ENCODE measurements at places on chromosomes 1 and 21. TPM values are rescaled to one million over a fixed set of nuclear protein-coding genes. Genes with fewer than 3 reads are reported as not detected.

DNA sequence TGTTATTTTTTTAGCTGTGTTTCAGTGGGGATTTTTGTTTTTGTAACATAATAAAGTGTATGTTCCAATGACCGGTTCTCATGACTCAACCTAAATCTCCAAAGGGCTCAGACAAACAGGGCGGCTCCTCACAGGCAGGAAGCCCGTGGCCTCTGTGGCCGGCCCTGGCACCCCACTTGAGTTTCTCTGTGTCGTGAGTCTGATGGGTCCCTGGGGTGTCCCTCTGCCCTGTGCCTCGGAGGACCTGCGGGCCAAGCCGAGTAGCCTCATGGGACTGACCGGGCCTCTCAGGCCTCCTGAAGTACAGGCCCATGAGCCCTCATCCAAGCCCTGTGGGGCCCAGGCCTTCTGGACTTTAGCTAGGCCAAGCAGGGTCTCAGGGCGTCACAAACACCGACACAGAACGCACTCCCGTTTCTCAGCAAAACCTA is 16.1 kb upstream of the CCDC27 start:
- no peak for DNase-seq

DNA sequence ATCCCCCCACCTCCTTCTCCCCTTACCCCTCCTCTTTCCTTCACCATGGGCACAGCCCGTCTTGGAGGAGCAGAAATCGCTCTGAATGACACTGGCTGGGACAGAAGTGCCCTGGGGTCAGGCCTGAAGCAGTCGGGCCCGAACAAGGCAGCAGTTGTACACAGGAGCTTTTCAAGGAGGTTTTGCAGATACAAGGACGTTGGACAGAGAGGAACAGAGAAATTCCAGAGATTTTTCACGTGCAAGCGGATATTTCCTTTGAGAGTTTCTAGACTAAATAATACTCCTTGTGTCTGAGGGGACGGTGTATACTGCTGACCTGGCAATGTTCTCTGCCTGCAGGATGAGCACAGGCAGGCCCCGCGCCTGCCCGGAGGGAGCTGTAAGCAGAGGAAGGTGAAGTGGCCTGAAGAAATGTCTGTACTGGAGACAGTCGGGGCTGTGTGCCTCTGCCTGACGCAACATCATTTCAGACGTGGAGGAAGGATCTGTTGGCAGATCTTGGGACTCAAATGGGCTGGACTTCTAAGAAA is 95.3 kb upstream of the SLC25A33 start:
- DNase-seq: no peak

- no peak for DNase-seq
Measured at GRCh38 chr1:91549041-91549735, 48.5 kb downstream of the CDC7 start.

DNA sequence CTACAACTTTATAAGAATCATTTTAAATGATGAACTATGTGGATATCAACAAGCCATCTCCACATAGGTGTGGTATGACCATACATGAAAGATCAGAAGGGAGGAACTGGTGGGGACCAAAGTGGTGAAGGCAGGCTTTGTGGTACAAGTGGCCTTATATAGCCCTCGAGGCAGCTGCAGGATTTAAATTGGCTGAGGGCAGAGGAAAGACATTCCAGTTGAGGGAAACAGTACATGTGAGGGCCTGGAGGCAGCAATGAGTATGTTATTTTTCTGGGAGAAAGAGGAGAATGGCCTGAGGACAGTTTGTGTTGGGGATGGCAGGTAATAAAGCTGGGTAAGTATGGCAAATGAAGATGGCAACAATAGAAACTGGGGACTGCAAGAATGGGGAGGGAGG is 17.1 kb downstream of the OSCP1 start:
- DNase-seq: no peak

- no peak for DNase-seq
Measured at GRCh38 chr1:30610917-30611316, 112.5 kb downstream of the MATN1 start.

DNA sequence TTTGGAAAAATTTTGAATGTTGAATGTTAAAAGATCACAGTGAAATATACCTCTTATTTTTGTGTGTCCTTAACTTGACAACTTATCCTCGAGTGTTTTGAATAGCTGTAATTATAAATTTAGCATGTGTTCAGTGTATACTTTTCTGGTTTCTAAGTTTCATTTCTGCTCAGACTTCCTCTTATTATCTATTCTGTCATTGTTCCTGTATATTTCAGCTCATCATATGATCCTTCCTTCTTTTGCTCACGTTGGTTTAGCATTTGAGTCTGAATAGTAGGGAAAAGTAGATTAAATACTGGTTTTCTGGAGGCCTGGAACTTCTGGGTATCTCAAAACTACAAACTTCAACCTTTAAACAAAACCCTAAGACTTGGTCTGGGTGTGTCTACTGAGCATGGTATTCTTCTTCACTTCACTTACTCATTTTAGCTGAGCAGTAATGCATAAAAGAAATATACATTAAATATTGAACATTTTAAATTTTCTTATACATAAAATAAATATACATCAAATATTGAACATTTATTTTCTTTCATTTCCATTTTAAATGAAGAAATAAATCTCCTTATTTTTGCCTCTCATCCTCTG is 3.3 kb upstream of the ATP6V1G3 start:
- DNase-seq: no peak

DNA sequence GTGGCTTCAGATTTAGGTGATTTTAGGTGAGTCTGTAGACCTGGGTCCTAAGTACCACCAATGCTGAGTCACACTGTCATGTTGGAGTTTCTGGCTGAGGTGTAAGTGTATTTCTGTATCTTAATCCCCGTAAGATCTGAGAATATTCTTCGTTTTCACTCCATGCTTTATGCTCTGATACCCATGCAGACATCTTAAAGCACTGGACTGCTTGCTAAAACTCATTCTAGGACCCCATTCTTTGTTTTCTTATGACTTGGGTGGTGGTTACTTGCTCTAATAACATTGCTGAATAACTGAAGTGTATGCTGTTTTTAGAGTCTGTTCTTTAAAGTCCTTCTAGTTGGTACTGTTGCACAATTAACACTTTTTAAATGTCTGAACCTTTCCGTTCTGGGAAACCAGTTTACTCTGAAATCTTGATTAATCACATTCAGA is 36.6 kb downstream of the CDC42 start:
- no peak for DNase-seq

DNA sequence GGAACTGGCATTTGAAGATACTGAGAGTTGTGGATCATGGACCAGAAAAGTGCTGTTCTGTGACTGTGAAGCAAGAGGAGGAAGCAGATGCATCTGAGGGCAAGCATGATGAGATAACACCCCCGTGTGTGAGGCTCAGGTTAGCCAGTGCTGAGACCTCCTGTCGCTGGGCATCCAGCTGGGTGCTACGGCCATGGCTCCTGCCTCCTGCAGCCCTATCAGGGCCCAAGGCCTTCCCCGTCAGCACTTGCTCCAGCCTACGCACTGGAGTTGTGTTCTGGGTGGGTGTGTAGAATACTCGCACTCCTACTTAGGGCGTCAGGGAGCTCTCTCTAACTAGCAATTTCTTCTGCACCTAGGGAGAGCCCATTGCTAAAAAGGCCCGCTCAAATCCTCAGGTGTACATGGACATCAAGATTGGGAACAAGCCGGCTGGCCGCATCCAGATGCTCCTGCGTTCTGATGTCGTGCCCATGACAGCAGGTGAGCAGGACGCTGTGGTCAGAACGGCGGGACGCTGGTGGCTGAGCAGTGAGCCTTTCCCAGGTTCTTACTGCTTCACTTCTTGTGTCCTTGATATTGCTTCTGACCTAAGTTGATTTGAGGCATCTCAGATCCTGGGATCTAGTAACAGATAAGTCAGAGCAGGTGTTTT is 6.5 kb downstream of the PPIE start:
- no peak for DNase-seq

DNA sequence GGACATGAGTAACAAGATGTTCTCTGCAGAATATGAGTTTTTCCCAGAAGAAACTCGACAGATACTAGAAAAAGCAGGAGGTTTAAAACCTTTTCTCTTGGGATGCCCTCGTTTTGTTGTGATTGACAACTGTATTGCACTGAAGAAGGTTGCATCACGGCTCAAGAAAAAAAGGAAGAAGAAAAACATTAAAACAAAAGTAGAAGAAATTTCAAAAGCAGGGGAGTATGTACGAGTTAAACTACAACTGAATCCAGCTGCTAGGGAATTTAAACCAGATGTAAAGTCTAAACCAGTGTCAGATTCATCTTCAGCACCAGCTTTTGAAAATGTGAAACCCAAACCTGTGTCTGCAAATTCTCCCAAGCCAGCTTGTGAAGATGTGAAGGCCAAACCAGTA is 92.5 kb downstream of the TTC3 start:
- DNase-seq: no peak

GRCh38 chr1:53601031-53601745 is 137.8 kb downstream of the GLIS1 start:
- DNase-seq: no peak

GRCh38 chr1:236875975-236876374 is 80.9 kb downstream of the MTR start:
- DNase-seq: no peak

DNA sequence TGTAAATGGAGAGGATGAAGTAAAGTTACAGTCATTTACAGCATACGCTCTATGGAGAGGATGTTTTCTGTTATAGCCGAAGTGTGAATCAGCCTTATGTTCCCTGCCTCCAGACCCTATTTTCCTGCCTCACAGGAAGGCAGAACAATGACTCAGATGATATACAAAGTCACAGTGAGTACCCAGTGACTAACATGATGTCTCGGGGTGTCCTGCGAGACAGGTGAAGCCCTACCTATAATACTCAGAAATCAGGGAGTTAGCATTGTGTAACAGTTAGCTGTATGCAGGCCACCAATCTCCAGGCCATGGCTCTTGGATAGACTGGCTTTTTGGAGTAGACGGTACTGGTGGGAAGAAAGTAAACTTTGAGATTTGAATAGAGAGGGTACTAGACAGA is 55.6 kb upstream of the FBXO28 start:
- no peak for DNase-seq

DNA sequence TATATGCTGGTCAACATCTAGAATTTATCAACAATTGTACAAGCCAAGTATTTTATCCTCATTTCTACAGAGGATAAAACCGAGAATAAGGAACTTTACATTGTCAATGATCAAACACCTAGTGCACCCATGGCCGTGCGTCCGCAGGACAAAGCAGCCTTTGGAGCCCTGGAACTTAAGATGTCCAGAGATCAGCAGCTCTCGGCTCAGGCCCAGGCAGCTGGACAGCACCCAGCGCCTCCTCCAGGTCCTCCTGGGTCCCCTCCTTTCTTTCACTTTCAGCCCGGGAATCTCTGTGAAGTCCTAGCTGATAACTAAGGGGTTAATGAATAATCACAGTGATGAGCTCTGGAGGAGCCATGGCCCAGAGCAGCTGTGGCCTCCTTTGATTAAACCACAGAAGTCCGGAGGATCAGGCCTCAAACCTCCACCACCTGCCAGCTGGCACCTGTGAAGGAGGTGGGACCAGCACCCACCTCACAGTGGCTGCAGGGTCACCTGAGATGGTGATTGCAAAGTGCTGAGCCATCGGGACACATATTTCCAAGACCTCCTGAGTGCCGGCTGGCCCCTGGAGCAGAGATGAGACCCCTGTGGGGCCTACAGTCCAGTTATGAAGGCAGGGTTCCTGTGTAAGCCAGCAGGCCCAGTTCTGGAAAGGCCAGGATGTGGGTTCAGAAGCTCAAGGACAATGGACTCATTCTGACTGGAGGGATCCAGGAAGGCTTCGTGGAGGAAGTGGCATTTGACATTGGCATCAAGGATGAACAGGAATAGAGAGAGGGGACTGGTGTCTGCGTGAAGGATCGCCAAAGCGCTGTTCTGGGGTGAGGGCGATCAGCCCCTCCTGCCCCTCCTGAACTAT is 11.6 kb upstream of the SAMD11 start:
- no peak for DNase-seq

GRCh38 chr1:100832694-100833428 is 61.8 kb downstream of the EXTL2 start:
- no peak for DNase-seq

DNA sequence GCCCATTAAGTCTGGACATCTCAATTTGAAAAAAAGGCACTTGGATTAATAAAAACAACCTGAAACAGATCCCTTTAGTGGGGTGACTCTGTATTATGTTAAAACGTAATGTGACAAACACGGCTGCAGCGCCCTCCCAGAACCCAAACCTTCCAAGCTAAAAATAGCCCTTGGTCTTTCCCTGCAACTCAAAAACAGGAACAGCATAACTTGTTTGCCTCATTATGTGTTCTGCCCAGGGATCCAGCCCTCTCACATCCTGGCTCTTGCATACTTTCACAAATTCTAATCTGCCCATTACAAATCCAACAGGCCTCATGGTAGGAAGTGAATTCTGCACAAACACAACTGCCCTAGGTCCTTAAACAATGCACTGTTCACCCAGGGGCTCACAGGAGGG is 94.7 kb upstream of the GADD45A start:
- no peak for DNase-seq

DNA sequence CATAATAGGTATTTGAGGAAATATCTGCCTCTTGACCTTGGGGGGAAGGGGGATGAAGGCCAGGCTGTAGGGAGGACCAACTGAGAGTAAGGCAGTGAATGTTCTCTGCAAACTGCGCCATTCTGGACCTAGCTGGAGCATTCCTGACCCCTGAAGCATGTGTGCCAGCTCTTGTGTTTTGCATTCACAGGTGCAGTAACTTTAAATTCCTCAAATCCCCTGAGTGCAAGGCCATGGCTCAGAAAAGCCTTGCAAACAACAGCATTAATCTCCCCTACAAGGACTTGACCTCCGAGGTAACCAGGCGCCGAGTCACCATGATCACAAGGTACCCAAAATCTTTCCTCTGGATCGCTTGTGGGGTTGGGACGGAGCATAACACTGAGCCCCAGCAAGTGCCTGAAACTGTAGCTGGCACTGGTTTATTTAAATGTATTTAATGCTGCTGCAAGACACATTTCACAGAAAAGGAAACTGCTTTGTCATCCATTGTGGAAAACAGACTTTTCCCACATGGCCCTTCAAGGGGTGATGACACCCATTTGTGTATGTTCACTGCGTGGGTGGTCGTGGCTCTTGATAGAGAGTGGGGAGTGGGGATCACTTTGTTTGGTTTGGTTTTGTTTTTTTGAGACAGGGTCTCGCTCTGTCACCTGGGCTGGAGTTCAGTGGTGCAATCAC is 1.7 kb downstream of the MYOCOS start:
- no peak for DNase-seq

GRCh38 chr1:8389958-8390535 is 72.1 kb downstream of the SLC45A1 start:
- DNase-seq: no peak

DNA sequence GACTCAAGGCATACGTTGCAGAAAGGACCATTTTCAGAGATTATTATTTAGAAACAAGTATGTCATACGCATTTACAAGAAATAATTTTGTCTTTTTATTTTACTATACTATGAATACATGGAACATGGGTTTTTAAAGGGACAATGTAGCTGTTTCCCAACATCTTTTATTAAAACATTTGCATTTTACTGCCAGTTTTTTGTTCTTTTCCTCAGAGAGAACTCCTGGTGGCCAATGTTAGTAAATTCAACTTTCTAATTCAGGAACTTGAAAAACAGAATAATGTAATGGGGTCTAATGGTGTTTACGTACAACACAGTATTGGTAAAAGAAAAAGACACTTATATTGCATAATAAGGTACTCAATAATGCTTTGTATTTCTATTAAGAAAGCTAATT is 14.9 kb downstream of the PRDM2 start:
- DNase-seq: no peak

The SEMA4A gene
- 14.8 TPM for polyA plus RNA-seq

The LY9 gene
- polyA plus RNA-seq: 28.6 TPM

The INSRR gene
- 0.43 TPM for polyA plus RNA-seq

The RNF186 gene
- polyA plus RNA-seq: 0.34 TPM

The PLA2G2C gene
- 0.02 TPM for polyA plus RNA-seq

The THEM5 gene
- 1.5 TPM for polyA plus RNA-seq

The CLIC6 gene
- 22.6 TPM for polyA plus RNA-seq

The ABCA4 gene
- polyA plus RNA-seq: 2.0 TPM

The S100A7A gene
- 0.30 TPM for polyA plus RNA-seq

The OR2L3 gene
- not detected for polyA plus RNA-seq

The PAQR6 gene
- polyA plus RNA-seq: 8.6 TPM
